Cerebellum (tissue), 4 donors: ENCODE measurements at places on chromosomes 5 and 9. TPM values are rescaled to one million over a fixed set of nuclear protein-coding genes. Genes with fewer than 3 reads are reported as not detected.

The FOXD4L3 gene
- total RNA-seq, result not detected

The PCDHA12 gene
- total RNA-seq, result 16.2 TPM

The MCTP1 gene
- total RNA-seq, result 49.6 TPM

The FAM78A gene
- 1.7 TPM for total RNA-seq

The PCDHGA5 gene
- total RNA-seq, result 14.3 TPM

The NPM1 gene
- total RNA-seq, result 509 TPM

The CDKN2A gene
- total RNA-seq, result not detected

The ABO gene
- total RNA-seq, result 0.27 TPM

The TSLP gene
- total RNA-seq, result not detected

The PCDHB6 gene
- total RNA-seq, result 3.7 TPM

The ZSWIM6 gene
- 29.8 TPM for total RNA-seq

The PCDHGA4 gene
- total RNA-seq, result 17.5 TPM

The RLN2 gene
- total RNA-seq, result 1.4 TPM

The TLX3 gene
- 5.2 TPM for total RNA-seq

The ARID3C gene
- total RNA-seq, result 0.45 TPM

The PCDHA9 gene
- total RNA-seq, result 22.7 TPM

The ATP6V0E1 gene
- total RNA-seq, result 40.2 TPM

The SLC27A6 gene
- total RNA-seq, result 2.2 TPM

The MYMK gene
- not detected for total RNA-seq

The RNF44 gene
- 16.3 TPM for total RNA-seq

The ACOT12 gene
- total RNA-seq, result 2.4 TPM

The ARL14EPL gene
- not detected for total RNA-seq

The NEUROG1 gene
- 2.6 TPM for total RNA-seq

The CBY3 gene
- 0.64 TPM for total RNA-seq

The GZMA gene
- total RNA-seq, result not detected

The RPL35 gene
- total RNA-seq, result 401 TPM

The SPINK7 gene
- total RNA-seq, result not detected

The CDC25C gene
- total RNA-seq, result 5.1 TPM

The FBN2 gene
- 20.1 TPM for total RNA-seq

The GKAP1 gene
- 14.5 TPM for total RNA-seq

The TMEM167A gene
- 90.5 TPM for total RNA-seq

The DND1 gene
- 0.73 TPM for total RNA-seq

The FGD3 gene
- 1.5 TPM for total RNA-seq

The PCDHGA2 gene
- 11.4 TPM for total RNA-seq

The EPB41L4B gene
- total RNA-seq, result 14.1 TPM

The GARIN3 gene
- not detected for total RNA-seq
